ENCODE measurements at places on chromosomes 16 and 17. TPM values are rescaled to one million over a fixed set of nuclear protein-coding genes. Genes with fewer than 3 reads are reported as not detected.

MYH13 gene
- not detected for total RNA-seq

ST6GALNAC1 gene
- total RNA-seq: not detected

CA5A gene
- not detected for total RNA-seq

MRPS34 gene
- 68.5 TPM for total RNA-seq

TBC1D26 gene
- total RNA-seq: not detected

HSD11B2 gene
- total RNA-seq: not detected

CCL7 gene
- total RNA-seq: 0.28 TPM

PRR35 gene
- total RNA-seq: not detected

CEP20 gene
- total RNA-seq: 61.9 TPM

FBXO39 gene
- not detected for total RNA-seq

KRTAP9-7 gene
- not detected for total RNA-seq

DNA sequence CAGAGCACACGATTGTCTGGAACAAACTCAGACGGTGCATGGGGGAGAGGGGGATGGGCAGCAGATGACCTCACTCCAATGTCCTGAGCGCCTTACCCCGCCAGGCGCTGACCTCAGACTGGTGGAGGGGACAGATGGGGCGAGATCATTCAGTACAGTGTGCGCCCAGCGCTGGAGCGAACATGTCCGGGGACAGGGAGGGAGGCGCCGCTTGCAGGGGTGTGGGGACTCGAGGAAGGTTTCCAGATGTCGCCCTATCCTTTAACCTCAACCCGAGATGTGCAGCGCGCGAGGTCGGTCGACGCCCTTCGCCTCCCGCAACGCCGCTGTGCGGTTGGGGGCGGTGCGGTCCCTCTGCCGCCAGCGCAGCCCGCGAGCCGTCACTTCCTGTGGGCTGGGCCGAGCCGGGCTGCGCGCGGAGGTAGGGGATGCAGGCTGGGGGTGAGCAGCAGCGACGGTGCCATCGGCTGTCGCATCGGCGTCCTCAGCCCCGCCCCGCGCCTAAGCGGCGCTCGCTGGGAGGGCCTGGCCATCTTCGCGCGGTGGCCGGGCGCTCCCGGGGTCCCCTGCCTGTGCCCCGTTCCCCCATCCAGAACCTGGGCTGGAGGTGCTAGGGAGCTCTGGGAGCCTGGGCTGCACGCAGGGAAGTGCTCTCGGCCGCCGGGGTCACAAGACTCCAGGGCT, 5.3 kb upstream of the CDR2L start:
- peak; percentile 23 for DNase-seq

- no peak for DNase-seq
These were observed 71.9 kb downstream of the NXN start for GRCh38 chr17:907725-908124.

- peak; percentile 34 for DNase-seq
These were observed 134.8 kb downstream of the HS3ST2 start for GRCh38 chr16:22948603-22949368.

DNA sequence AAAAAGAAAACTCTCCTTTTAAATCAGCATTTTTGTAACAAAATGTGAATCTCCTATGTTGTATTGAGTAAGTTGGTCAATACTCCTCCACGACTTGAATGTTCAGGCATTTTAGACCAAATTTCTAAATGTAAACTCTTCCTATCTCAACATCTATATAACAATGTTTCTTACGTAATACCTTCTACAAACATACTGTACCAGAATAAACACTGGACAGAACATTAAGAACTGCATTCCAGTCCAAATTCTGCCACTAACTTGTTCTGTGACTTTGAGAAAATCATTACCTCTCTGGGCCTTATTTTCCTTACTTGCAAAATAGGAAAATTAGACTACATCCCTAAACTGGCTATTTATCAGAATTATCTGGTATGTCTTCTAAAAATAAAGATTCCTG, 40.1 kb downstream of the AKAP10 start:
- DNase-seq: peak; percentile 33

DNA sequence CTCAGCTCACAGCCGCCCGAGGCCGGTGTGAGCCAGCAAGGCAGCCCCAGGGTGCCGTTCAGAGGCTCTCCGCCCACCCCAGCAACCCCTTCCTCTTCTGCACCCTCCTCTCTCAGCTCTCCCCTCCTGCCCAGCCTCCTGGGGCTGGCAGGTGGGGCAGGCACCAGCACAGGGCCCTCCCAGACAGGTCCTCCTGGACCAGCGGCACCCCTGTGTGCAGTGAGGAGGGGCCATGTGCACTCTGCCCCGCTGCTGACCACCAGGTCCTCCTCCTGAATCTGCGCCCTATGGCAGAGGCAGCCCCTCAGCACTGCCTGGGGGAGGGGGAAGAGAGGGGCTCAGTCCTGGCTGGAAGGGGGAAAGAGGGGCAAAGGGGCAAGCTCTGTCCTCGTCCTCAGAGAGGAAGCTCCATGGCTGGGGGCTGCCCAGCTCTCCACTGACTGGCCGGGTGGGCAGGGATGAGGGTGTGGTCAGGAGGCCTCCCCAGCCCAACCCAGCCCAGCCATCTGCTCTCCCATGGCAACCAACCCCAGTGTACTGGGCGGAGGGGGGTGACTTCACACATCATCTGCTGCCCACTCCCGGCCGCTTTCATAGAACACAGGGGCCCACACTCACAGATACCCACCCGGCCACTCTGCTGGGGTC, 5.4 kb upstream of the BCAR1 start:
- peak; percentile 62 for DNase-seq

DNA sequence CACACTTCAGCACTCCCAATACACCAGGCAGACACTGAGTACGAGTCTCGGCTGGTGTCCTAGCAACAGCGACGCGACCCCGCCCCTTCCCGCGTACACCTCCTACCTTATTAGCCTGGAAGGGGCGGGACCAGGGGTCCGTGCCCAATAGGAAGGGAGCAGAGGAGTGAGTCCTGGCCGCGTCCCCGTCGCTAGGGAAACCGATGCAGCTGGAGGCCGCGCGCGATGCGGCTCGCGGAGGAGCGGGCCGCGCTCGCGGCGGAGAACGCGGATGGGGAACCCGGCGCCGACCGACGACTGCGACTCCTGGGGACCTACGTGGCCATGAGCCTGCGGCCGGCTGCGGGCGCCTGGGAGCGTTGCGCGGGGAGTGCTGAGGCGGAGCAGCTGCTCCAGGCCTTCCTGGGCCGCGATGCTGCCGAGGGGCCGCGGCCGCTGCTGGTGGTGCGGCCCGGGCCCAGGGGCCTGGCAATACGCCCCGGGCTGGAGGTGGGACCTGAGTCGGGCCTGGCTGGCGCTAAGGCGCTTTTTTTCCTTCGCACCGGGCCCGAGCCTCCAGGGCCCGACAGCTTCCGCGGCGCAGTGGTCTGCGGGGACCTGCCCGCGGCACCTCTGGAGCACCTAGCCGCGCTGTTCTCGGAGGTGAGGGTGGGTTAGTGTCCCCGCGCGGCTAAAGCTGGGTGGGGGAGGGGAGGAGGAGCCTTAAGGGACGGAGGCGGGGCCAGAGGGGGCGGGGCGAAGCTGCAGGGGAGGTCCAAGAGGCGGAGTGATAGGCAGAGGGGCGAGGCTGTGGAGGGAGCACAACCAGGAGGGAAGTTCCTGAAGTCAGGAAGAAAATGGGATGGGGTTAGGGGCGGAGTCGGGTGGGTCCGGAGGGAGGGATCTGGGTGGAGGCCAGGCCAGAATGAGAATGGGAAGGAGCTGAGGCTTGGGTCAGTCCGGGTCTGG, at the start of gene DNAH9:
TSS of gene DNAH9 (plus strand) at position 197 of the 948 bp plus-strand sequence. CDS start at position 226, 29 bp downstream.
- no peak for DNase-seq

DNA sequence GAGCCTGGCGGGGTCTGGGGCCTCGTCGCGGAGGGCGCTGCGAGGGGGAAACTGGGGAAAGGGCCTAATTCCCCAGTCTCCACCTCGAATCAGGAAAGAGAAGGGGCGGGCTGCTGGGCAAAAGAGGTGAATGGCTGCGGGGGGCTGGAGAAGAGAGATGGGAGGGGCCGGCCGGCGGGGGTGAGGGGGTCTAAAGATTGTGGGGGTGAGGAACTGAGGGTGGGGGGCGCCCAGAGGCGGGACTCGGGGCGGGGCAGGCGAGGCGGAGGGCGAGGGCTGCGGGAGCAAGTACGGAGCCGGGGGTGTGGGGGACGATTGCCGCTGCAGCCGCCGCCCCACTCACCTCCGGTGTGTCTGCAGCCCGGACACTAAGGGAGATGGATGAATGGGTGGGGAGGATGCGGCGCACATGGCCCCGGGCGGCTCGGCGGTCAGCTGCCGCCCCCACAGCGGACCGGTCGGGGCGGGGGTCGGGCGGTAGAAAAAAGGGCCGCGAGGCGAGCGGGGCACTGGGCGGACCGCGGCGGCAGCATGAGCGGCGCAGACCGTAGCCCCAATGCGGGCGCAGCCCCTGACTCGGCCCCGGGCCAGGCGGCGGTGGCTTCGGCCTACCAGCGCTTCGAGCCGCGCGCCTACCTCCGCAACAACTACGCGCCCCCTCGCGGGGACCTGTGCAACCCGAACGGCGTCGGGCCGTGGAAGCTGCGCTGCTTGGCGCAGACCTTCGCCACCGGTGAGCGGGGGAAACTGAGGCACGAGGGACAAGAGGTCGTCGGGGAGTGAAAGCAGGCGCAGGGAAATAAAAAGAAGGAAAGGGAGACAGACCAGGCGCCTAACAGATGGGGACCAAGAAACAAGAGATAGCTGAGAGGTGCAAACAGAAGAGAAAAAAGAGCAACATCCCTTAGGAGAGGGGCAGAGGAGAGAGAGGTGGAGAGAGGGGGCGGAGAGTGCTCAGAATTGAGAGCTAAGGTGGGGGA, at the start of gene PNMT:
TSS of gene PNMT (plus strand) at position 509 of the 980 bp plus-strand sequence. CDS start at position 532, 23 bp downstream.
- peak; percentile 39 for DNase-seq

DNA sequence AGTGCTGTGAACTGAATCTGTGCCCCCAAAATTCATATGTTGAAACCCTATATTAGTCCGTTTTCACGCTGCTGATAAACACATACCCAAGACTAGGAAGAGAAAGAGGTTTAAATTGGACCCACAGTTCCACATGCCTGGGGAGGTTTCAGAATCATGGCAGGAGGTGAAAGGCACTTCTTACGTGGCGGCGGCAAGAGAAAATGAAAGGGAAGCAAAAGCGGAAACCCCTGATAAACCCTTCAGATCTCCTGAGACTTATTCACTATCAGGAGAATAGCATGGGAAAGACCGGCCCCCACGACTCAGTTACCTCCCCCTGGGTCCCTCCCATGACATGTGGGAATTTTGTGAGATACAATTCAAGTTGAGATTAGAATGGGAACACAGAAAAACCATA, 3.7 kb upstream of the SPDYE4 start:
- DNase-seq: no peak

GRCh38 chr17:59743842-59744241, 36.4 kb downstream of the VMP1 start:
- DNase-seq: no peak

DNA sequence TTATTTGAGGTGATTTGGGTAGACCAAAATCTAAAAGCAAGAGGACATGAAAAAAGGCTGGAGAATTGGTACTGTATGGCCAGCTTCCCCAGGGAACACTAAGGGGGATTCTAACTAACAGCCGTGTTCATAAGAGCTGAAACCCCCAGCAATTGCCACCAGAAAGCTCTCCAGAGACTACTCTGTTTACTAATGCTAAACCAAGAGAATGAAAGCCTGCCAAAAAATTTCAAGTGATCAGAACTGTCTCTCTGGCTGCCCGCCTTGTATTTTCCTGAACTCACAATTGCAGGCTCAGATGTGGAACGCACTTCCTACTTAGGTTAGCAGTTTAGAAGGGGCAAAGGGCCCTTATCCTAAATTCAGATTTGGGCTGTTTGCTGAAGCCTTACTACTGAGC, 24.1 kb downstream of the MYH10 start:
- DNase-seq: no peak

GRCh38 chr17:28755486-28755885, 11.7 kb downstream of the TRAF4 start:
- DNase-seq: no peak

- peak; percentile 44 for DNase-seq
These were observed 8.5 kb downstream of the ELMO3 start for GRCh38 chr16:67207249-67208091.

Data from IMR-90 (cell line).